ENCODE measurements at places on chromosomes 6 and 20.

DNA sequence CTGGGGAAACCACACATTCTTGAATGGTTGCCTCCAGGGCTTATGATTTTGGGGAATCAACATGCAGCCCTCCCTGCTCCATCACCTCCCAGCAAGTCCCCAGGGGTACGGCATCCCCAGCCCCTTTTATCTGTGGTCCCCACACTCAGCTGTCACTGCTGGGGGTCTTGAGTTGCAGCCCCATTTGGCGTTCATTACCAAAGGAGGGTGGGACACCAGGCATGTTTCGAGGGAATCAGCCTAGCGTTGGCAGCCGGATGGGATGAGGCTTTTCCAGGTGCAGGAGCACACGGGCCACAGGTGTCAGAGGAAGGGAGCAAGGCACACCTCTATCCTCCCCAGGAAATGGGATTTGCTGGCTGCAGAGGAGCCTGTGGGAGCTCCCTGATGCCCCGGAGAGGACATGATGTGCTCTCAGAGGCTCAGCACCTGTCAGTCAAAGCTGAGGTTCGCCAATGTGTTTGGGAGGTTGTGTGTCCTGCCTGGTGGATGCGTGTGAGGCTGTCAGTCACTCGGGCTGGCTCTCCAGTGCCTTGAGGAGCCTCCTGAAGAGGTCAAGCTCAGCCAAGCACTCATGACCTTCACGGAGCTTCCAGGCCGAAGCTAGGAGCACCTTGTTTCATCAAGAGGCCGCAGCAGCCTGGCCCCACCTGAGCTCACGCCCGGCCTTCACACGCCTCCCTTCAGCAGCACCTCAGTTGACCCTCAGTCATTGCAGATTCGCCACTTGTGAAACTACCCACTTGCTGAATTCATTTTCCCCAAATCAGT is 95.0 kb downstream of the ERMARD start:
- DNase-seq, result no peak

- DNase-seq, result no peak
Measured at GRCh38 chr6:145688493-145688905, 46.8 kb downstream of the EPM2A start.

- no peak for DNase-seq
Measured at GRCh38 chr20:16459019-16459700, 114.1 kb downstream of the KIF16B start.

GRCh38 chr6:154567695-154568220 is 57.3 kb upstream of the CNKSR3 start:
- no peak for DNase-seq

GRCh38 chr6:85236636-85237035 is 213.2 kb upstream of the NT5E start:
- DNase-seq, result no peak

- DNase-seq, result no peak
Measured at GRCh38 chr6:163017801-163018200, 290.0 kb downstream of the PACRG start.

GRCh38 chr6:152642578-152643375 is 5.6 kb upstream of the SYNE1 start:
- no peak for DNase-seq

DNA sequence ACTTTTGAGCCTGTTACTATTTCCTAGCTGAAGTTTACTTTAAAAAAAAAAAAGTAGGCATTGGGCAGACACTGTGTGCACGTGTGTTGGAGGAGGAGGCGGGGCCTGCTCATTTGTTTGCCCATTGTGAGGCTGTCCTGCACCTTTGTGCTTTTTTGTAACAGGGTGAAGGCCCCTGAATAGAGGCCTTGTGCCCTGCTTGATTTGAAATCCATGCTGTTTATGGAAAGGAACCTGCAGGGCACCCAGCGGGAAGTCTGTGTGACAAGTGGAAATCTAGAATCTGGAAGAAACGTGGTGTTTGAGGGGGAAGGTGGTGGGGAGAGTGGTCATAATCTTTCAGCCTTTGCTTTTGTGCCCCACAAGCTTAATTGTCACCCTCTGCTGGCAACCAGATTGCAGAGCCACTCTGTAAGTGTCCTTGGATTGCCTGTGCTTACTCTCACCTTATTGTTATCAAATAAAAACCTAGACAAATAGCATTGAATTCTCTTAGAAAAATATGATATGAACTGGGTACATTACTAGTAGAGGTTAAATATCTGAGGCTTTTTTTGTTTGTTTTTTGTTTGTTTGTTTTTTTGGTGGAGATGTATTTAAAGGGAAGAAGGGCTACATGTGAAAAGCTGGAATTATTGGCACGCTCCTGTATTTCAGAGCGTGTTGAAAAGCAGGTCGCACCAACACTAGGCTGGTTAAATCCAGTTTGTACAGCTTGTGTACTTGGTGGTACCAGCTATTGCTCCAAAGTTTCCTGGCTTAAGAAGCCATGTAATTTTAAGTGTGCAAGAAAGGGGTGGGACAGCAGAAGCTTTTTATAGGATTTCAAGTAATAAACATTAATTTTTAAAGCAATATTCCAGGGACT is 156.3 kb downstream of the ARID1B start:
- no peak for DNase-seq

GRCh38 chr6:56949925-56950495 is 4.9 kb upstream of the BEND6 start:
- DNase-seq, result no peak

DNA sequence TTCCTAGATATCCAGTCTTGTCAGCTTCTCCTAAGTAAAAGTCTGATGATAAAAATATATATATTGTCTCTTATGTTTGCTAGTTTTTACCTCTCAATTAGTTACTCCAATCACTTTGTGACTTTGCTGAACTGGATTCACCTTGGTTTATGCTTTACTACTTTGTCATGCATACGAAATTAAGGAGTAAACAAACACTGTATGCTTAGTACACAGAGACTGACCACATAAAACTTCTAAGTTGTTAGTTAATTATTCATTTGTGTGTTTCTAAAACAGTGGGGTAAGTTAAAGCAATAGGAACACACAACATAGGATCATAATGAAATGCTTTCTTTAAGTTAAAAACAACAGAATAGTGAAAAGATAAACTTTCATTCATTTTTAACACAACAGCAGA is 877.3 kb upstream of the MAP3K7 start:
- no peak for DNase-seq

DNA sequence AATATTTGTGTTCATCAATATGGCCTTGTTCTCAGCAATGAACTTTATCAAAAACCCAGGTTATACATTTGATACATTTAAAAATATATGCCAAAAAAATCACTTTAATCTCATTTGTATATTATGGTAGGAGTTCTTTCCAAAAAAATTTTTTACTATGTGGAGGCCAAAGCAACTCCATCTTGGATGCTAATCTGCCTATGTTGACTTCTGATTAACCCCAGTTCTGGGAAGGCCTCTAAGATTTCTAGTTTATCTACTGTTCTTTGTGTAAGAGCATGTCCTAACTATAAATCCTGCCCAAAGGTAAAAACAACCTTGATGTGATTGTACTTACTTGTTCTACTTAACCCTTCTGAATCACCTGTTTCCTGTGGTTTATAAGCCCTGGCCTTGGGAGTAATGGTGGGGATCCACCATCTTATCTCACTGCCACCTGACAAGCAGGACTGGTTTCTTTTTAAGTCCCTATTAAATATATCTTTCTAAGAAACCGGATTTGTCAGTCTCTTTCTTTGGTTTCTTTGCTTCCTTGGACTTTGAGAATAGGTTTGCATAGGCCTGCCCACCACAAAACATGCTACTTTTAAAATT is 46.7 kb downstream of the RNGTT start:
- no peak for DNase-seq

GRCh38 chr6:90197854-90198496 is 98.7 kb downstream of the BACH2 start:
- no peak for DNase-seq

GRCh38 chr6:158758451-158758860 is 60.7 kb downstream of the EZR start:
- no peak for DNase-seq

DNA sequence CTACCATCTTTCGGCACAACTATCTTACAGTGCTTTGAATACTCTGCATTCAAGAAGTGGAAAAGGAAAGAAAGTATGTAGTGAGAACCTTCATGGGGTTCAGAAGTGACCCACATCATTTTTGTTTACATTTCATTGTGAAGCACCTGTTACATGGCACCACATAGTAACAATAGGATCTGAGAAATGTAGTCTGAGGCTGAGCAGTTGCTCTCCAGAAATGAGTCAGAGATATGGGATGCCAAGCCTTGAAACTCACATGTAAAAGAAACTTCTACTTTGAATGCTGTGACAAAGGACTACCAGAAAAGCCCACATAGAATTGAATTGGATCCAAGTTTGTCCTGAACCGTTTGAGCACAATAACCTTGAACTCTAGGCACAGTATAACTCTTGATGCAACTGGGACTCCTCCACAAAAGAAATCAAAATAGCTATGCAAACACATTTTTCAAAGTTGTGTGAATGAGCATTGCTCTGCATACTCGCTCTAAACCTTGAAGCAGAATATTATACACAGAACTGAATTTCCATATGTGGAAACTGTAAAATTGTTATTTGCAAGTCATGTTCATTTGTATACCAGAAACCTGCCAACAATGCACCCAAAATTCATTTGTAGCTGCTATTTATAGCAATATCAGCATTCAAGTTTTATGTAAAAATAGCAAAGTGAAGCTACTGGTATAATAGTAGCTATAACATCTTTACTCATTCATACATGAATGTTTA is 400.9 kb upstream of the POU3F2 start:
- no peak for DNase-seq

DNA sequence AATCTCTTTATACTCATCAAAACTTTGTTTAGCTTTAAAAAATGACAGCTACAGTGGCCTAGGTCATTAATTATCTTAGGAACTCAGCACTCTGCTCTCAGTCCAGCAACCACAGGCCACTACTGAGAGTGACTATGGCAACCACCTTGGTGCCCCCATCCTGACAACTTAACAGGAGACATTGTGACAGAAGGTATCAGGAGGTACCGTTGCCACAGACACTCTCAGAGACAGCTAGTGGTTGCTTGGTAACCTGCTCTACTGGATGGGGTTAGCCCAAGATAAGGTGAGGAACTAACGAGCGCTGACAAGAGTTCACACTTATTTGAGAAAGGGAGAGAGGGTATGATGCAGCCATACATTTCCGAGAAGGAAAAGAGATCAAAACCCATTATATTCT is 76.1 kb upstream of the TFAP2D start:
- no peak for DNase-seq

GRCh38 chr6:127300411-127300810 is 33.7 kb downstream of the RNF146 start:
- DNase-seq, result no peak

GRCh38 chr20:20367575-20368417 is at the start of gene INSM1:
TSS of gene INSM1 (plus strand) at chr20:20368104. CDS start at chr20:20368268, 164 bp downstream.
- no peak for DNase-seq

- no peak for DNase-seq
Measured at GRCh38 chr20:4022386-4023286, 7.3 kb upstream of the RNF24 start.

GRCh38 chr20:46034039-46034438 is 5.0 kb downstream of the SLC12A5 start:
- no peak for DNase-seq

DNA sequence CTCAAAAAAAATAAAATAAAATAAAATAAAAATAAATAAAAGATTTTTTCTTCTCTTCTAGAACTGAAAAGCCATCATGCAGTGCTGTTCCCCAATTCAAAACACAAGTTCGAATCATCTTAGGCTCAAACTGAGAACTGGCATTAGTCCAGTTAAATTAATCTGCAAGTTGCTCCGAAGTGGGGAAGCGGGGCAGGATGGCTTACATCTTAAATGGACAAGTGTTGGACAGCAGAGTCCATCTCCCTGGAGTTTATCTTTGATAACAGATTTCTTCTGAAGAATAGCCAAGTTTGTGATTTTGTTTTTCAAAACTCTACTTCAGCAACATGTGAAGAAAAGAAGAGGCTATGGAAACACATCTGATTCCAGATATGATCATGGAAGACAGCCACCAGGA is 111.3 kb upstream of the ASF1A start:
- DNase-seq, result no peak

DNA sequence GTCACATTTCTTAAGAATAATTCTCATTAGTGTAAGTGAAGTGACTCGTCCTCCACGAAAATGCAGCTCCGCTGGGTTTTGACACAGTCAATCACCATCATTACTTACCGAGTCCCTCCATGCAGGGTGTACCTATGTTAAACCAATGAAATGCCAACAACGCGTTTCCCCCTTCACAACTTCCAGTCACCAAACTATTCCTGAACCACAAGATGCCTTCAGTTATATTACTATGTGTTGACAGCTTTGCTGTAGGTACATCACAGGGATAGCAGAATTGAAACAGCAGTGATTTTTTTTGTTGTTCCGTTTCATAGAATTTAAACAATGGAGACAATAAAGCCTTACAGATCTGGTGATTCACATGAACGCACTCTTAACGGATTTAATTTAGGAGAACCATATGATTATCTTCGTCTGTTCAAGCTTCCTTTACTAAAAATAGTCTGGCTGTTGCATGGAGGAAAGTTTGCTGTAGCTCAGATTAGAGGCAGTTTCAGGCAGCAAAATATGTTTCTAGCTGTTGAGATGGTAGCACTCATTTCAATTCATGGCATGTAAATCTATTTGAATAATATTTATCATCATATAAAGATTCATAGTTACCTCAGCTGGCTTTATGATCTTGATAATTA is 652.8 kb downstream of the PRKN start:
- no peak for DNase-seq

- DNase-seq, result no peak
Measured at GRCh38 chr6:149252622-149253021, 64.9 kb upstream of the TAB2 start.

GRCh38 chr20:17479063-17479657 is 52.0 kb downstream of the BFSP1 start:
- DNase-seq, result no peak

GRCh38 chr6:17871189-17871519 is 116.3 kb downstream of the KIF13A start:
- DNase-seq, result no peak

GRCh38 chr20:19974630-19975435 is 42.3 kb upstream of the NAA20 start:
- no peak for DNase-seq

DNA sequence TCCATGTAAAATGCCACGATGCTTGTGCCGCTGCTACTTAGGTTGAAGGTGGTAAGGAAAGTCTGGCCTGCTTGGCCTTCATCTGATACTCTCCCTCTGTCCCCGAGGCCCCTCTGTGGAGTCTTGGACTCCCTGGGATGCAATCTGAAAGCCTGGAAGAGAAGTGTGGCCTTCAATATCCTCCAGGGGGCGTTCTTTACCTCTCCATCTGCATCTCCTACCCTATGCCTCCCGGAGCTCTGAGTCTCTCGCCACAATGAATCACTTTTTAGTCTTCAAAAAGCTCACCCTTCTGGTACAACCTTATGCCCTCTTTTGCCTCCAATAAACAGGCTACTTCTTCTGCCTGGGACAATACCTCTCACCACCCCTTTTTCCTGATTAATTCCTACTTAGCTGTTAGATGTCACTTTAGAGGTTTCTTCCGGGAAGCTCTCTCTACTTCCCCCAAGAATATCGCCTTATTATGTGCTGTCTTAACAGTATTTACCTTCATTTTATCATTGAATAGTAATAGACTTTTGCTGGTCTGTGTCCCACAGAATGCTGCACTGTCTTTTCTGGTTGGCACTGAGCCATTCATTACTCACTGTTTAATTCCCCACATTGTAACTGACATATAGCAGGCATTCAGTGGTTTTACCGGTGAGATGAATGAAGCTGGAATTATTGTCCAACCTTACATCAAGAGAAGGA is 13.9 kb upstream of the ATG5 start:
- DNase-seq, result no peak

- no peak for DNase-seq
Measured at GRCh38 chr6:53986165-53986720, 125.0 kb upstream of the MLIP start.

- no peak for DNase-seq
Measured at GRCh38 chr6:5781966-5782556, 224.7 kb downstream of the NRN1 start.
